ENCODE measurements at places on chromosomes 1 and 21.

GRCh38 chr21:16363518-16363917, 633.7 kb downstream of the USP25 start:
- no peak for DNase-seq

DNA sequence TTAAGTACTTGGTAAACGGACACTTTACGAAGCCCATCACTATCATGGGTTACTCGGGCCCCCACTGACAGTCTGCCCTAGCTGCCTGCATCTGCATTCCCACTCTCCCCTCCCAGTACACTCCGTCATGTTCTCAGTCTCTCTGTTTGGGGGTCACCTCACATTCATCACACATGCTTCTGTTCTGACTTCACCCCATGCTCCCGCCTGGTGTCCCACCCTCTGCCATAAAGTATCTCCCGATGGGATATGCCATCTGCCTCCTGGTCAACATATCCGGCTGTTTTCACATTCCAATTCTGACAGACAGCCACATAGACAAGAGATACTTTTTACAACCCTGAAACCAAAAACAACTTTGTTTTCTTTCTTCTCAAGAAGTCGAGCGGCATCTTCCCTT, 1.0 kb downstream of the OLFML2B start:
- no peak for DNase-seq

GRCh38 chr21:42201615-42202161, 17.3 kb upstream of the ABCG1 start:
- no peak for DNase-seq

- DNase-seq, result no peak
These were observed 29.2 kb upstream of the PKP1 start for GRCh38 chr1:201253906-201254624.

- DNase-seq, result no peak
These were observed 103.0 kb downstream of the CAMTA1 start for GRCh38 chr1:6888268-6888667.

GRCh38 chr1:39857126-39857878, 26.0 kb downstream of the TRIT1 start:
- DNase-seq, result no peak

GRCh38 chr1:58619286-58620054, 42.4 kb upstream of the TACSTD2 start:
- no peak for DNase-seq

DNA sequence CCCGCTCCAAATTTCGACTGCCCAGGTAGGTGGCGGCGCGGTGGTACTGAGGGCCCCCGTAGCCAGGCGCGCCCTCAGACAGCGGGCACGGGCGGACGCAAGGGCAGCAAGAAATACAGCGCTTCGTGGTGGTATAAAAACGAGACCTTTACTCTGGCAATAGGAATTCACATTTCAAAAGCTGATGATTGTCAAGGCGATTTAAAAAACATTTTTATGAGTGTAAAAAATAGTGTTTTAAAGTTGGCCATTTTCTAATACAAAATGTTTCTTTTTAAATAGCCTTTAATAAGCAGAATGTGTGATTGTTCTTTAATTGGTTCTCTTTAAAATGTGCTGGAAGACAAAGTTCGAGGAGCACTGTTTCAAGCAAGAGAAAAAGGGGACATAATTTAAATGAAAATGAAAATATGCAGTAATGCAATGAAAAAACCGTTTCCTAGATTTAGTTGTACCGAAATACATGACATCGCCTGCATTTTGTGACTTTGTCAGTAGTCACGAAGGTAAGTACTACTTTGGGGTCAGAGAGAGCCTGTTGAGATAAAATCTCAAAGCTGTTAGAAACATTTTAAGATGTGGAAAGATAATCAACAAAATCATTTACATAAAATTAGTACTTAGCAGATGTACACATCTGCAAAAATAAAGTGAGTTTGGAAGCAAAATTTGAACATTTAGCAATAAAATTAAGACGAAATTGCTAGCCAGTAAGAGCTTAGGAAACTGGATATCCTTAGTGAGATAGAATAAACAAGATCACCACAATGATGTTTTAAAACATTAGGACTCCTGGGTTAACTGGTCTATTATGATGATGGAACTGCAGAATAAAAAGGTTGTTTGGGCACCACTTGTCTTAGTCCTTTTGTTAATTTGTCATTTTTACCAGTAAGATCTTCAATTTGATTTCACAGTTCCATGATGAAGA, 1.1 kb upstream of the PSMG1 start:
- no peak for DNase-seq

DNA sequence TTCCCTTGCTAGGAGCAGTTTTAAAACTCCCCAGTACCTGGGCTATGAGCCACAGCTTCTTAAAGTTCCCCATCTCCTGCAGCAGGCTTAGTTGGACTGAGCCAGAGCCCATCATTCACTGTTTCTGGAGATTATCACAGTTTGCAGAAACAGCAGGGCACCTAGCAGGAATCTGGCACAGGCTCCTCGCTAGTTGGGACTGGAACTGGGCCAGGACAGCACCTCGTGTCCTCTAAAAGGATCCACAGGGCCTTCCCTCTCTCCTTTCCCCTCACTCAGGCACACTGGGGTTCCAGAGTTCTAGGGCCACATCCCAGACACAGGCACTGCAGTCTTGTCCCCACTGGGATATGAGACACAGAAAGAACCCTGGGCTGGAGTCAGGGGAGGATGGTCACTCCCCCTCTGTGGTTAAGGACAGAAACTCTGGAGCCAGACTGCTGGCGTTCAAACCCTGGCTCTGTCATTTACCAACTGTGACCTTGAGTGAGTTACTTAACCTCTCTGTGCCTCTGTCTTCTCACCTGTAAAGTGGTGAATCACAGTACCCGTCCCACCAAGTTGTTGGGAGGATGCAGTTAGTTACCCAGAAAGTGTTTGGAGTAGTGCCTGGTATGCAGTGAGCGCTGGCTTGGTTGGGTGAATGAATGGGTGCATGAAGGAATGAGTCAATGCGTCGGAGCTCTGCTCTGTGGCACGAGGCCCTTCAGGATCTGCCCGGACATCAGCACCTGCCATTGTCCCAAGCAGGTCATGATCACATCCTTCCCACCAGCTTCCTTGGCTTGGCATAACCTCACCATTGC, 18.8 kb upstream of the ECE1 start:
- DNase-seq, result no peak

- no peak for DNase-seq
These were observed 42.3 kb downstream of the NFIA start for GRCh38 chr1:61124696-61125095.

GRCh38 chr1:202210385-202210784, 16.8 kb downstream of the LGR6 start:
- DNase-seq, result peak; percentile 77

GRCh38 chr1:3775490-3776230, 3.1 kb downstream of the SMIM1 start:
- DNase-seq, result no peak

GRCh38 chr1:5221451-5221850, 567.0 kb downstream of the AJAP1 start:
- no peak for DNase-seq

DNA sequence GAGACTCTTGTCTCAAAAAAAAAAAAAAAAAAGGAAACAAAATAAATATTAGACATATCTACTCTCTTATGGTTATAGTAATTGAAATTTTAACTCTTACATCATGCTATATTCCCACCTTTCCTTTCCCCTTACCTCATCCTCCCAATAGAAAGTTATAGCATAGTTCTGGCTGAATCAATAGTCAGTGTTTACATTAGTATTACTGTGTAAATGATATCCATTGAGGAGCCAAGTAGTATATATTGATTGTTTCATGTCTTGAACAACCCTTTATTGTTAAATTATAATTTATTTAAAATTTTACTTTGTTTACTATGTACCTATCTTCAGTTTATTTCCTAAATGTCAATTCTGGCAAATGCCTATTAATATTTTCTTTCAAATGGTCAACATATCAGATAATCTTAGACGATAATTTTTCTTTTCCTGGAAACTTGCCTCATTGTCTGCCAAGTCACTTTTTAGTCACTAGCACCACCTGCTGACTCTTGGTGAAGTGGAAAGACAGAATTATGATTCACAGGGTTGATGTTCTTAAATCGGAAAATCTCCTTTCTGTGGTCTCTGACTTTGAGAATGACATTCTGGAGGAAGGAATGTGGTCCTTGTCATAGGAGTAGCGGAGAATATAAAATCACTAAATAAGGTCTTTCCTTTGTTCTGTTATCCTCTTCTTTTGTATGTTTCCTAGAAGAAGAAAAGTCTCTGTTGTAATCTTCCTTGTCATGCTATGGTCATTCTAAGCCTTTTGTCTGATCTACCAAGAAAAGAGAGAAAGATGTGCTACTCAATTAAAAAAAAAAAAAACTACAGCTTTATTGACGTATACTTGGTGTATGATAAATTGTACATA, 8.6 kb downstream of the HJV start:
- DNase-seq, result no peak

GRCh38 chr1:54475357-54475881, 69.2 kb upstream of the SSBP3 start:
- no peak for DNase-seq

- no peak for DNase-seq
These were observed 90.7 kb upstream of the DUSP10 start for GRCh38 chr1:221832617-221833016.

DNA sequence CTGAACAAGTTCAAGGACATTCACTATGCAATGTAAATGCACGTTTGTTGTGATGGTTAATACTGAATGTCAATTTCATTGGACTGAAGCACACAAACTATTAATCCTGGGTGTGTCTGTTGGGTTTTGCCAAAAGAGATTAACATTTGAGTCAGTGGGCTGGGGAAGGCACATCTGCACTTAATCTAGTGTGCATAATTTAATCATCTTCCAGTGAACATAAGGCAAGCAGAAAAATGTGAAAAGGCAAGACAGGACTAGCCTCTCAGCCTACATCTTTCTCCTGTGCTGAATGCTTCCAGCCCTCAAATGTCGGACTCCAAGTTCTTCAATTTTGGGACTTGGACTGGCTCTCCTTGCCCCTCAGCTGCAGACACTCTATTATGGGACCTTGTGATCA, 40.1 kb downstream of the PRPF38A start:
- no peak for DNase-seq

DNA sequence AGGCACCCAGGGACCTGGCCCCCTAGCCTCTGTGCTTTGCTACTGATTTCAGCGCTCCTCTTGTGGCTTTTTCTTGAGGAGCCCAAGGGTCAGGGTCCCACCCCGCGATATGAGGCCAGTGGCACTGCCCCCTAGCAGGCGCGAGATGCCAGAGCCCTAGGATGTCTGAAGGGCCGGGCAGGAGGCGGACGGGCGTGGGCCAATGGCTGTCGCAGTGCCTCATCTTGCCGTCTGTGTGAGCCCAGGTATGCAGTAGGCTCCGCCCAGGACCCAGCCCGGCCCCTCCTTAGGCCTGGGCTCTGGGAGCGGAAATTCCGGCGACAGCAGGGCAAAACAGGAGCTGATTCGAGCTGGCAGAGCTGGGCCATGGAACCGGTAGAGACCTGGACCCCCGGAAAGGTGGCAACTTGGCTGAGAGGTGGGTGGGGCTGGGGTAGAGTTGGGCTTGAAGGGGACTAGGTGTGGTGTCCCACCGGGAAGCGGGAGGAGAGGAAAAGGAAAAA, at the start of gene CNKSR1:
Gene CNKSR1, plus strand, starts transcription at position 310 of the 503 bp plus-strand sequence. Its CDS starts 57 bp downstream, at position 367.
- DNase-seq, result no peak

GRCh38 chr1:206757524-206758266, 12.9 kb upstream of the IL19 start:
- DNase-seq, result no peak

DNA sequence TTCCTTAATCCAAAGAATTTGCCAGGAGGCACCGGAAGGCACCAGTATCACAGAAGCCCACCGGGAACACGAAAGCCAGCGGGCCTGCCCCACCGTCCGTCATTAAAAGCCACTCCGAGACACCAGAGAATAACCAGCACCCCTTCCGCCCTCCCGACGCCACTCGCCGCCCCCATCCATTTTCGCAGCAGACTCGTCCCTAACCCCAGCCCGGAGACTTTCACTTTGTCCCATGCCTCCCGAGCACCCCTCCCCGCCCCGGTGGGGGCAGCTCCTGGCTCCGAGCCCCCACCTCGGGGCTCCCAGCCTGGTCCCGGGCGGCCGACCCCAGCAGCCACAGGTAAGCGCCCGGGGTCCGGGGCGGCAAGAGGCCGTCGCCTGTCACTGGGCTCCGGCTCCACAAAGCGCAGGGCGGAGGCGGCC, 105.4 kb downstream of the SLC45A1 start:
- no peak for DNase-seq

DNA sequence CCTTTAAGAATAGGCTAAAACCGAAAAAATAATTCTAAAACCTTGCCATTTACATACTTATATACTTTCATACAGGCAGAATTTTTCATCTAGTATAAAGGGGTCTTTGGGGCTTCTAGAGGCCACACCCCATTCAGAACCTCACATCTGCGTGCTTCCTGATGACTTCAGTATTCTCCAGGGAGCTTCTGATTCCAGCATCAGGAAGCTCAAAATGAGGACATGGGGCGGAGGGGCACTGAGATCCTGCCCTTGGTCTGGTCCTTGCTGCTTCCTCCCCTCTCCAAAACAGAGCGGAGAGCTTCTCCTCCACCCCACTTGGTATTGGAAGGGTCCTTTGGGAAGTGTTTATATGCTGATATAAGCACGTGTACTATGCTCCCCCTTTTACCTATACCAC, 13.8 kb downstream of the PAX7 start:
- no peak for DNase-seq

DNA sequence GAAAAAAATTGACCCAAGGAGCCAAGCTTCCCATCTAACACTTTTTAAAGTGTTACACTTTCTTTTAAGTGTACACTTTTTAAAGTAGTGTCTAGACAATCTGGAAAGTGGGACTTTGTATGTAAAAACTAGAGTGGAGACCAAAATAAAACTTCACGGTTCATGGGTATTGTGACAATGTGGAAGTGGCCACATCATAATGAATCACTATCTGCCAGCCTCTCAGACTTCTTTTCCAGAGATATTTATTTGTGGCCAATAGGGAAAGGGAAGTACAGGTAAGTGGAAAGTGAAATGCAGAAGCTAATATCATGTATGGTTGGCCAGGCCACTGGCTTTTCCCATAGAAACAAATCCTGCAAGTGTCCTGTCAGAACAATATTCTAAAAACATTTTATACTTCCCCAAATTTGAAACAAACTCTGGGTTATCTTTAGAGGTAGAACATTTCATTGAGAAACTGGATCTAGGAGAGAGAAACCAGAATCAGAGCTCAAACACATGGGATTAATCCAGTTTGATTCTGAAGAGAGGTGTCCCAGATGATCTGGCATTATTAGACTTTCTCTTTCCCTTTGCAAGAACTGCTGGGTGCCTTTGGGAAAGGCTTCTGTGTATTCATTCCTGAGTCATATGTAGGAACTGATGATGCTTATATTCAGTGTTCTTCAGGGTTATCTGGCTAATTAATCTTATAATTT, 2.0 kb downstream of the TNFSF18 start:
- no peak for DNase-seq

Measured in D721Med (cell line).